ENCODE measurements at places on chromosomes 7 and 10. TPM values are rescaled to one million over a fixed set of nuclear protein-coding genes. Genes with fewer than 3 reads are reported as not detected.

MOGAT3 gene
- not detected for total RNA-seq

- H3K36me3 ChIP-seq: no peaks in the 10 kb centered on the region
- H3K4me3 ChIP-seq: no peak overlapping the region
- H3K27ac ChIP-seq: no peak overlapping the region
Observed at GRCh38 chr10:126940670-126941310, 35.6 kb downstream of the DOCK1 start.

DNA sequence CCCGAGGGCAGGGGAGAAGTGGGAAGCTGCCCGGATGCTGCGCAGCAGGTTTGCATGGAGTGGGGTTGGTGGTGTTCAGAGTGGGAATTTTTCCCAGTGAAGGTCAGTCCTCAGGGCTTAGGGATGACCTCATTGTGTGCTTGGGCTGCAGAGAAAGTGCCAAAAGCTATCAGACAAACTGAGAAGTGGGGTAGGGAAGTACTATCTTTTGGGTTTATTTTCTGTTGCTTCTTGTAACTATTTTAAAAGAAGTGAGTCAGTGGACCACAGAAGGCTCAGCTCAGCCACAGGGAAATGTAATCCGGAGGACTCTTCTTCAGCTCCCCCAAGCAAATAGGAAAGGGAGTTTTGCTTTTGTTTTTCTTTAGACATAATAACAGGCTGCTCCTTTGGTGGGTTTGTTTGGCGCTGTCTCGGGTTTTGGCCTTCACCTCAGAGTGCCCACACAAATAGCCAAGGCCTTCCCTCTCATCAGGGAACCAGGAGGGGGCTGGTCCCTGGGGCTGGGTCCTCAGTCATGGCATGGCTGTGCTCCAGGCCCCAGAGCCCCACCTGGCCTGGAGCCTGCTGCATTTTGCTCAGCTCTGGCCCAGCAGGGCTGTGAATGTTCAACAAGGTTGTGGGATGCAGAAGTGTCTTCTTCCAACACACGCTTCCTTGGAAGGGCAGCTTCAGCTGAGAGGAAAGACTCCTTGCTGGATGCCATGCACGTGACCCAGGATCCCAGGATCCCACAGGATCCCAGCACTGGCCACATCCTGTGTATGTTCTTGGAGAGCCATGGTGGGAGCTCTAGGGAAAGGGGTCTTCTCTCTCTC lies 5.4 kb upstream of the FAM170B start:
- H3K27ac ChIP-seq: peak overlapping the region; percentile 61
- H3K36me3 ChIP-seq: no peaks in the 10 kb centered on the region
- H3K4me3 ChIP-seq: no peak overlapping the region
- H3K4me1 ChIP-seq: peaks cover 7% of the 10 kb centered on the region
- DNase-seq: no peak

DNA sequence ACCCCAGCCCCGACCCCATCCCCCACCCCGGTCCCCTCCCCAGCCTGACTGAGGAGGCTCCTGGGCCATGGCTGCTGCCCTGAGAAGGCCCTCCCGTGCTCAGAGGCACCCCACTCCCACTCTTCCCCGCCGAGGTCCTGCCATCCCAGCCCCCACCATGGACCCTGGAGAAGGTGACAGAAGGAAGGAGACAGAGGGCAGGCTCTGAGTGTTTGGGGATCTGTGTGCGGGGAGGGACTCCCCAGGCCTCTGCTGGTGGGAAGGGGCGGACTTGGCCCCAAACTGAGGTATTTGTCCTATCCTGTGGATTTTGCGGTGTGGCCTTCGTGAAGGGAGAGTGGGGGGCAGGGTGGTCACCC lies 53.4 kb downstream of the PWWP2B start:
- H3K27me3 ChIP-seq: no peaks in the 10 kb centered on the region
- no peak overlapping the region for H3K4me3 ChIP-seq
- peak overlapping the region; percentile 33 for H3K27ac ChIP-seq
- H3K36me3 ChIP-seq: no peaks in the 10 kb centered on the region
- no peak for DNase-seq

PLPP4 gene
- total RNA-seq: not detected

DNA sequence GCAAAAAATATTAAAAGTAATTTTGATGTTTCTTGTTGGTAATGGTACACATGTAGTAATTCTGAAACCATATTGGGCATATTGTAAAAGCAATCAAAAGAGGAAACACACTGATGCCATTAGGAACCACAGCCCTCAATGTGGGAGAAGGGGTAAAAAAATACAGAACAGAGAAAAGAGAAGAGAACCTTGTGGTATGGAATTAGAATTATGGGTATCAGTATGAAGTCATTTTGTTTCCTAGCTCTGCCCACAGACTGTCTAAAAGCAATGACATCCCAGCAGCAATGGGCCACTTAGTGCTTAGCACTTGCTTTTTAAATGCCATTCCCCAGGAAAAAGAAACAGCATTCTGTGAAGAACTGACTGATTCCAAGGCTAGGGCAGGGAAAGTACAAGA lies 61.5 kb downstream of the CPVL start:
- no peak overlapping the region for H3K27ac ChIP-seq
- no peak overlapping the region for H3K4me3 ChIP-seq
- no peak for DNase-seq
- no peaks in the 10 kb centered on the region for H3K27me3 ChIP-seq
- H3K36me3 ChIP-seq: no peaks in the 10 kb centered on the region

SRRM3 gene
- 0.94 TPM for total RNA-seq

GRCh38 chr7:70448312-70448906 lies 683.5 kb upstream of the GALNT17 start:
- no peaks in the 10 kb centered on the region for H3K27me3 ChIP-seq
- H3K36me3 ChIP-seq: no peaks in the 10 kb centered on the region
- H3K4me3 ChIP-seq: no peak overlapping the region
- H3K4me1 ChIP-seq: no peaks in the 10 kb centered on the region
